ENCODE measurements at places on chromosomes 13 and 19.
A peak's percentile ranks its signal among the peaks of the same experiment; 100 is the strongest.

GRCh38 chr19:14383661-14384555, 2.7 kb downstream of the ADGRE5 start:
- DNase-seq = peak; percentile 36

GRCh38 chr19:45515807-45516401, 8.6 kb downstream of the VASP start:
- DNase-seq = no peak

DNA sequence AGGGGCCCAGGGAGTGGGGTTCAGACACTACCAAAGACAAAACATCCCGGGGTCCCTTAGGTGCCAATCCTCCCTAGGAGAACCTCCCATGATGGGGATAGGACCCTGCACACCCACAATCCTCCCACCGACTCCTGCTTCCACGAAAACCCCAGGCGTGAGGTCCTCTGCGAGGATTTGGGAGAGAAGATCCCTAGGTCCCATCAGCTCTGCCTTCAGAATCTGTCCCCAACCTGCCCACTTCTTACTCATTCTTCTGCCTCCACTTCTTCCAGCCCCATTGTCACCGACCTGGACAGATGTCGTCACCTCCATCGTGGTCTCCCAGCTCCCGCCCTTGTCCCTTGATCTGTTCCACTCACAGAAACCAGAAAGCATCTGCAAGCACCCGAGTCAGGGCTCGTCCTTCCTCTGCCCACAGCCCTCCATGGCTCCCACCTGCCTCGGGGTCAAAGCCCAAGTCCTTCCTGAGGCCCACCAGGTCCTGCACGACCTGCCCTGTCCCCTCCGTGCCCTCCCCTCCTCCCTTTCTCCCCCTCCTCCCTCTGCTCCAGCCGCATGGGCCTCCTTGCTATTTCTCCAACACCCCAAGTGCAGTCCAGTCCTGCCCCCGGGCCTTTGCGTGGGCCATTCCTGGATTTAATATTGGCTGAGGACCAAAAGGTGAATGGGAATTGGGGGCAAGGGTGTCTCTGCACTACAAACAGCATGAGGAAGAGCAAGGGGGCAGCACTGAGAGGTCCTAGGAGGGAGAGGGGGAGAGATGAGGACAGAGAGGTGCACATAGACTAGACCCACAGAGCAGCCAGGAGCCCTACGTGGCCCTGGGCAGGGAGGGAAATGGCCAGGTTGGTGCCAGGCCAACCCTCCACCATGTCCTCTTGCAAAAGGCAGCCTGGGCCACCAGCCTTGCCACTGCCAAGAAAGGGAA, 51.3 kb downstream of the PTPRS start:
- DNase-seq = no peak

DNA sequence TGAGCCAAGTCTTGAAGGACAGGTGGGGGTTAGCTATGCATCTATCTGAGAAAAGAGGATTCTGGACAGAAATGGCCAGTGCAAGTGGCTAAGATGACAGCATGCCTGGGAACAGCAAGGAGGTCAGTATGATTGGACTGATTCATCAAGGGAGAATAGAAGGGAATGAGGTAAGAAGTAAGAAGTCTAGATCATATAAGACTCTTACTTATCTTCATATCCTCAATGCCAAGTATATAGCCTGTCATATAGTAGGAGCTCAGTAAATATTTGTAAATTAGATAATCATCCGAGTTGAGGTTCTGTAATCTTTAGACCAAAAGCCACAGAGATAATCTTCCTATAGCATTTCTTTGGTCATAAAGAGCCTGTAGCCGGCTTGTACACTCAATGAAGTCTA, 103.3 kb upstream of the MLNR start:
- no peak for DNase-seq

DNA sequence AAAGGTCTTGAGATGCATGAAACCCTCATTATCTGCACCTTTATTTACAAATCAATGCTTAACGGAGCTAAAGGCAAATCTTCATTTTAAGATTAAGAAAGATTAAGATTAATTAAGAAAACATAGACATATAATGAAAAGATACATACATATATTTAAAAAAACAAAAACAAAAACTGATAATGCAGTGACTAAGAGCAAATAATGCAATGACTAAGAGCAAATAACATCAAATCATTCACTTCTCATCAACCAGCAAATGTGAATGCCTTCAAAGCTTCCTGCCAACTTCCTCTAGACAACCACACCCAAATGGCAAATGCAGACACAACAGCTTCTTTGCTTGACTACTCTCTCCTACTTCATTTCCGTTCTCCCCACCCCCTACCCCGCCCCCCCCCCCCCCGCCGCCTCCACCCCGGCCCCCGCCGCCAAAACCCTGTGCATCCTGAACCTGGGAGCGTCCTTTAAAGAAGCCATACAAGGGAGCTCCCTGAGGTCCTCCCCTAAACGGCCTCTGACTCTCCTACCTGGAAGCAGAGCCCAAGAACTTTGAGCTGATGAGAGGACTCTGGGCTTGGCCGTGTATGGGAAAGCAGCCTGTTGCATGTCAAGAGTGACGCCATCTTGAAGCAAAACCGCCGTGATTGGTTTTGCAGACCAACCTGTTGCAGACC, 24.5 kb downstream of the TEX101 start:
- DNase-seq = no peak

DNA sequence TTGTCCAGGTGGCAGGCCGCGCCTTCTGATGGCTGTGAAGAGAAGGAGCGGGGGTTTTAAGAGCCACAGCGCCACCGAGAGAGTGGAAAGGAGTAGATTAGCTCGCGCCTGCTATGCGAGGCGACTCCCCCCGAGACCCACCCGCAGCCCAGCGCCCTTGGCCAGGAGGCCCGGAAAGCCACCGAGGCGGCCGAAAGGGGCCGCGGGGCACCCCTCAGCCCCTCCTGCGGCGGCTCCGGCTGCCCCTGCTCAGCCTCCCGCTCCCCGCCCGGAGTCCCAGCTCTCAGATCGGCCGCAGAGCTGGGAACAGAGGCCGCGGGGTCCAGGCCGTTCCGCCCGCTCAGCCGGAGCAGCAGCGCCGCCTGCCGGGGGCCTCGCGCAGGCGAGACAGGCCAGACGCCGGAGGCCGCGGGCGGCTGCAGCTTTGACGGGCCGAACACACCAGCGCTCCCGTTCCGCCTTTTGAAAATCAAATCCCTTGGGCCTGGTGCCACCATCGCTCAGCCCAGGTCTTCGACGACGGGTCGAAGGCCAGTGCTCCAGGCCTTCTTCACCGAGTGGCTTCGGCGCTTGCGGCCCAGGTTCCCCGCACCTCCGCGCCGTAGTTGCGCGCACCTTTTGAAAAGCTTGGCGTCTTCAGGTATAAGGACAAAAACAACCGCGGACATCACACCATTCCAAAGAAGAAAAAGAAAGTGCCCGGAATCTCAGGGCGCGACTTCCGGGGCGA, 15.3 kb downstream of the CDX2 start:
- DNase-seq = no peak

- no peak for DNase-seq
Measured at GRCh38 chr19:3033595-3034405, 4.7 kb upstream of the TLE2 start.

GRCh38 chr19:35562336-35562735, 1.1 kb downstream of the ATP4A start:
- DNase-seq = no peak

- DNase-seq = no peak
Measured at GRCh38 chr13:71797517-71797916, 69.5 kb downstream of the DACH1 start.

- no peak for DNase-seq
Measured at GRCh38 chr13:90276216-90276615, 1071.3 kb upstream of the MIR17HG start.

Measured in T1000 (cell line).